Stimulated activated CD8-positive, alpha-beta memory T cell treated with anti-CD3 and anti-CD28 coated beads, Interleukin-15, amount 100 ng/mL, for 48 hours (primary cell): ENCODE measurements at places on chromosomes 3 and 15.

- DNase-seq = no peak
Observed at GRCh38 chr3:150743508-150743907, 19.5 kb downstream of the SIAH2 start.

DNA sequence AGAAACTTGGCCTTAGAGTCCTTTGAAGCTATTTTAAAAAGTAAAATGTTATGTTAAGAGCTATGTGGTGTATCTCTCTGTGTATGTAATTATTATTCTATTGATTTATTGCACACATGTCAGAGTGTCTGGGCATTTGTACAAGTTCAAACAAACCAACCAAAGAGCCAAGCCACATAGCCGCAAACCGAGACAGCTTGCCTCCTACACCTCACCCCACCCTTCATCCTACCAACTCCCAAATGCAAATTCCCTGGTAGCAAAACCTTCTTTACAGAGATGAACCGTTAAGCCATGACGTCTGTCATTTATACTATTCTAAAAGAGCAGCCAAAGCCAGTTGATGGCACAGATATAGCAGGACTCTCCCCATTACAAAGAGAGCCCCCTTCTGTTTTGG, 332.3 kb downstream of the ERC2 start:
- DNase-seq = no peak

DNA sequence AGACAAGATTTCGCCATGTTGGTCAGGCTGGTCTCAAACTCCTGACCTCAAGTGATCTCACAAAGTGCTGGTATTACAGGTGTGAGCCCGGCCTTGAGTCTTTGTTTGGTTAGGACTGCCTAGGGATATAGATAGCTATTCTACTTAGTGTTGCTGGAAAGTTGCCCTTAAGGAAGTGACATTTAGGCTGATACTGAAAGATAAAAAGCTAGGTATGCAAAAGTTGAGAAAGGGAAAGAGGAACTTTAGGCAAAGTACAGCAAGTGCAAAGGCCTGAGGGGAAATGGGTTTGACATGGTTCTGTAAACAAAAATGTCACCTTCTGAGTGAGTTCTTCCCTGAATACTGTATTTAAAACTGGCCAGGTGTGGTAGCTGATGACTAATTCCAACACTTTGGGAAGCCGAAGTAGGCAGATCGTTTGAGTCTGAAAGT, 111.5 kb downstream of the ZNF609 start:
- no peak for DNase-seq

GRCh38 chr15:82572311-82572710, 32.1 kb upstream of the RPS17 start:
- no peak for DNase-seq

DNA sequence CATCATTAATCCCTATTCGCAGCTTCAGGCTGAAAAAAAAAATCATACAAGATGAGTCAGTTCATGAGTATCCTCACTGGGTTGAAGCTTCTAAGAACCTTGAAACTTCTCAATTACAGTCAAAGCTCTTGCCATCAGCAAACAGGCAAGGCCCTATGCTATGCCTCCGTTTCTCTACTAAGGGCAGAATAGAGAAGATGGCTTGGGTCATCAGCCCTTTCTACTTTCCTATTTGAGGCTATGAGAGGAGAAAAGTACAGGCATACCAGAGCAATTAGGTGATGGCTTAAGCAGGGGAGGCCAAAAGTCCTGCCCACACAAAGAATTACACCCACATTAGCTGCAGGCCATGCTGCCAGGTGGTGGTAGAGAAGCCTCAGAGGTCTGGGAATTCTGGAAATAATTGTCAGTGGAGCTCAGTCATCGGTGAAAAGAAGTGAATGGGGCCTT, 89.0 kb downstream of the MRPL46 start:
- no peak for DNase-seq

DNA sequence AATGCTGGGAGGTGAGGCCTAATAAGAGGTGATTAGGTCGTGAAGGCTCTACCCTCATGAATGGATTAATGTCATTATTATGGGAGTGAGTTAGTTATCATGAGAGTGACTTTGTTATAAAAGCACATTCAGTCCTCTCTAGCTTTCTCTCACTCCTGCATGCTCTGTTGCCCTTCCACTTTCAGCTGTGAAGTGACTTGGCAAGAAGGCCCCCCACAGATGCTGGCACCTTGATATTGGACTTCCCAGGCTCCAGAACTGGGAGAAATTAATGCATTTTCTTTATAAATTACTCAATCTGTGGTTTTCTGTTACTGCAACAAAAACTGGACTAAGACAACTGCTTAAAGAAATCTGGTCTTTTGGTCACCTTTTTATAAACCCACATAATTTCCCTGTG, 144.3 kb downstream of the FBN1 start:
- DNase-seq = no peak

GRCh38 chr15:67409175-67409574, 111.8 kb upstream of the C15orf61 start:
- DNase-seq = no peak

GRCh38 chr3:111729087-111729846, 129.8 kb upstream of the PHLDB2 start:
- no peak for DNase-seq

- peak; percentile 6 for DNase-seq
Observed at GRCh38 chr3:124928333-124929202, 6.0 kb downstream of the MUC13 start.

DNA sequence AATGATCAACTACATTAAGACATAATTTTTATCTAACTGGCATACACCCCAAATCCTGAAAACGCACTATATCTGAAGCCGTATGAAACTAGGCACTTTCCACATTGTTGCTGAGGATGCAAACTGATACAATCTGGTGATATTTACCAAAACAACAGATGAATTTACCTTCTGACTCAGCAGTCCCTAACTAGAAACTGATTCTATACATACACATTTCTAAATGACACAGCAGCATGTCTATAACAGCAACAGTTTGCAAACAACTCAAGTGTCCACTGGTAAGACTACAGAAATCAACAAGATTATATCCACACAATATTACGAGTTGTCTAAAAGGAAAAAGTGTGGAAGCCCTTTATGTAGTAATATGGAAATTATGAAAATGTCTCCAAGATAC, 22.9 kb downstream of the SECISBP2L start:
- no peak for DNase-seq

- no peak for DNase-seq
Observed at GRCh38 chr3:155189478-155189877, 104.0 kb downstream of the STRIT1 start.

- no peak for DNase-seq
Observed at GRCh38 chr15:59074607-59075006, 30.3 kb upstream of the CCNB2 start.

DNA sequence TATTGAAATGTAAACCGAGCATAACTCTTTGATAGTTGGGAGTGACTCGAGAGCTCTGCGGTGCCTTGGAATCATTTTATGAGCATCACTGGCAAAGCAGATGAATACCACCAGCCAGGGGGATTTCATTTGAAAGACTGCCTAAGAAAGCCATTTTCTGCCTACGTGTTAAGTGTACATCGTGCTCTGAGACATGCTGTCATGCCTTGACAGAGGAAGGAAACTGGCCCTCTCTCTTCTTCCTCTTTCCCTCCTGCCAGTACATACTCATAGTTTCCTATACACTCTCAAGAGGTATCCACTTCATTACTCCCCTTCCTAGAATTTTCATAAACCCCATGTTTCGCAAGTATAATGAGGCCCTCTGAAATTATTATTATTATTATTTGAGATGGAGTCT, 8.8 kb downstream of the BCL2A1 start:
- no peak for DNase-seq
